ENCODE measurements at places on chromosomes 12 and 14. TPM values are rescaled to one million over a fixed set of nuclear protein-coding genes. Genes with fewer than 3 reads are reported as not detected.

- no peak for DNase-seq
Measured at GRCh38 chr14:63231766-63232165, 27.5 kb downstream of the RHOJ start.

Gene GRIN2B
- total RNA-seq: not detected

GRCh38 chr12:2286461-2287131 lies 233.8 kb downstream of the CACNA1C start:
- no peak for DNase-seq

Gene CLEC2A
- total RNA-seq: not detected

DNA sequence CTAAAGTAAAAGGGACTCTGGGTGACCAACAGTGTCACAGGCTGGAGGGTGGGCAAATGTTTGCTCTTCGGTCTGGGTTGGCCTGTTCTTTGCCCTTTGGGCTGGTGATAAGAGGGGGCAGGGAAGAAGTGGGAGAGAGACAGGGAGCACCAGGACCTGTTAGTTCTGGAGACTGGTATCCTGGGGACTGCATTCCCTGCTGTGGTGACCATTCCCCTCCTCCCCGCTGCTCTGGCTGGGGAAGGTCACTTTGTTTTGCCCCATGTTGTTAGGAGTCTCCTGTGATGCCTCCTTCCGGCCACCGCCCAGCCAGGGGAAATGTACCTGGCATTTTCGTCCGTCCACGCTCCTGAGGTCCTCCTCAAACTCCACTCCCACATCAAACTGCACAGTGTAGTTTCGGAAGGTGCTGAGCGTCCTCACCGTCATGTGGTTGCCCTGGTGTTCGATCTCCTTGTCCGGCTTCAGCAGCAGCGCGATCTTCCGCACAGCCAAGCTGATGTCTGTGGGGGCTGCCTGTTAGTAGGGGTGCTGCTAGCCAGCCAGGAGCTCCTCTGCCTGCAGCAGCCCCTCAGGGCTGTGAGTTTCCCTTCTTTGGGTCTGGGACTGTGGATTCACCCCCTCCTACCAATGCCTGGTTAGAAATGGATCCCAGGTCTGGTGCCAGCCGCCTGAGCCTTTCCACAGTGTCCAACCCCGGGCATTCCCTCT lies 618 bp downstream of the RBP5 start:
- no peak for DNase-seq

Gene FGF23
- not detected for total RNA-seq

DNA sequence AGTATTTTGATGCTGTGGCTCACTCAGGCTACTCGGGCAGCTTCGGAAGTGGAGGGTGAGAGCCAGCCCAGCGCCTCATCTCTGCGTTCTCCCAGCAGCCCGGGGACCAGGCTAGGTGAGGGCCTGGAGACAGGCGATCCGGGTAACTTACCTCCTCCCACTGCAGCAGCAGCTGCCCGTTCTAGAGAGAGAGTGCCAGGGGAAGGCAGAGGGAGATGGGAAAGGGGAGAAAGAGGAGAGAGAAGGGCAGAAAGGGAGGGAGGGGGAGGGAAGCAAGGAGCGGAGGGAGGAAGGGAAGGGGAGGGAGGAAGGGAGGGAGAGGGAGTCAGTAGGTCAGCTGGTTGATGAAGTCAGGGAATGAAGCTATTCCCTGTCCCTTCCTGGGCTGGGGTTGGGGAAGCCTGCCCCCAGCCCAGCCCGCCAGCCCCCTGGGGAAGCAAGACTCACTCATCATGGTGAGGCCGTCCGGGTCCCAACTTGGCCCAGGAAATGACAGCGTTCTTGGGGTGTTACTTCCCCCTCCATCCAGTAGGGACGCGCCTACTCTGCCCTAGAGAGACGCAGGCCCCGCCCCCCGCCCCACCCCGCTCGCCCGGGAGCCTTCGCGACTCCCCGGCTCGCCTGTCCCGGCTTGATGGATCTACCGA lies at the start of gene IFI27L2:
Gene IFI27L2, minus strand, starts transcription at position 494 of the 647 bp plus-strand sequence. Its CDS starts 40 bp downstream, at position 454.
- no peak for DNase-seq

DNA sequence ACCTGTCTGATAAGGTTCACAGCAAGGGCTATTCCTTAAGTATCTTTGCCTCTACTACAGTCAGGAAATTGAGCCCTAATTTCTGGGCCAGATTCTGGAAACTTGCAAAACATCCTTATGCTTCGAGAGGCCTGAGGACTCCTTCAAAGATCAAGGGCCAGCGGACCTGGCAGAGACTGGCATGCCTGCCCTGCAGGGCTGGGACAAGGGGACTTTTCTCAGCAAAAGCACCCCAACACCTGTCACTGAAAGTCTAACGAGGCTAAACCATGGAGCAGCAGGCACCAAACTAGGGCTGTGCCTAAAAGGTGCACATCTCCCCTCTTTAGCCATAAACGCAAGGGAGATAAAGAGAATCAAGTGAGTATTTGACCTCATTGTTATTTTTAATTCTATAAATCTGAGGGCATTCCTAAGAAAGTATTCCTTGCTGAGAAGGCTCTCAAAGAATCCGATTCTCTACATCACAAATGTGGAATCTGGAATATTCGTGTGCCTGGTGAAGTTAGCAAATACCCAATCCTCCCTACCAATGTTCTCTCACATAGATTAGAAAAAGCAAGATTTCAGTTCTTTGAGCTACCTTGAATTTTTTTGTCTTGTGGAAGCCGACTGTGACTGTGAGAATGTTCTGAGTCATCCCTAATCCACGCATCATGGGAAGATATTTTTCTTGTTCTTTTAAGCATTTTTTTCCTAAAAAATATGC lies 328.2 kb upstream of the NOVA1 start:
- no peak for DNase-seq

- no peak for DNase-seq
Measured at GRCh38 chr12:76246611-76247010, 101.6 kb downstream of the BBS10 start.

All from esophagus squamous epithelium (tissue), 5 donors.